ENCODE measurements at places on chromosomes 1 and 21.

DNA sequence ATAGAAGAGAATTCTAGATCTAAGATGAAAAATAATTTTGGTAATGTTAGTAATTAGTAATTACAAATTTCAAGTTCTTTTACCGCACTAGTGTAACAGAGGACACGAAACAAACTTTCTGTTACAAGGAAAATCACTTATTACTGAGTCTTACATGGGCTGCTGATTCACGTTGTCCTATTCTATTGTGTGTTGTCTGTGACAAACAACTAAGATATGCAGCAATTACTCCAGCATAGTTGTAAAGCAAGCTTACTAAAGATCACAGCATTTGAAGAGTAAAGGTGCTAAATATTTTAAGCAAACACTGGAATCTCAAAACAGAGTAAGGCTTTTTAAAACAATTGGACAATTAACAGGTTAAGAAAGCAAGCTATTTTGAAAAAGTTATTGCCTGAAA lies 502.3 kb downstream of the KCNT2 start:
- DNase-seq: no peak
- H3K4me1 ChIP-seq: no peaks in the 10 kb centered on the region
- H3K27me3 ChIP-seq: no peaks in the 10 kb centered on the region
- no peak overlapping the region for H3K27ac ChIP-seq

- H3K27ac ChIP-seq: no peak overlapping the region
- H3K27me3 ChIP-seq: peaks cover 24% of the 10 kb centered on the region
- peaks cover 9% of the 10 kb centered on the region for H3K4me1 ChIP-seq
- no peak overlapping the region for H3K4me3 ChIP-seq
- H3K36me3 ChIP-seq: no peaks in the 10 kb centered on the region
Observed at GRCh38 chr1:150018165-150018564, 7.6 kb upstream of the OTUD7B start.

DNA sequence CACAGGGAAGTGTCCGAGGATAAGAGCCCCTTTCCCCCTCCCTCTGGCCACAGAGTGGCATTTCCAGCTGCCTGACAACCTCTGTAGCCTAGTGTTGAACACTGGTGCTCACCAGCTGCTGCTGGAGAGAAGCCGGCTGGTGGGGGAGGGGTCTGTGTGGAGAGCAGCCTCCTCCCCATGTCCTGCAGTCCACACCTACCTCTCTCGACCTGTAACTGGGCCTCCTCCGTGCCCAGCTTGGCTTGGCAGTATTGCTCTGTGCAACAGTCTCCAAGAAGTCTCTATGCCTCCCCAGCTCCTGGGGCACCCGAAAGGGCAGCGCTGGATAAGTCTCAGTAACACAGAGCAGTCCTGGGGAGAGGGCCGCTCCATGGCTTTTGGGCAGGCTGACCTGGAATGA lies 17.0 kb downstream of the PAPPA2 start:
- H3K27ac ChIP-seq: no peak overlapping the region
- H3K27me3 ChIP-seq: peaks cover 4% of the 10 kb centered on the region
- no peaks in the 10 kb centered on the region for H3K4me1 ChIP-seq
- no peaks in the 10 kb centered on the region for H3K36me3 ChIP-seq

- no peaks in the 10 kb centered on the region for H3K27me3 ChIP-seq
- peaks cover 67% of the 10 kb centered on the region for H3K36me3 ChIP-seq
- H3K4me1 ChIP-seq: no peaks in the 10 kb centered on the region
- no peak overlapping the region for H3K27ac ChIP-seq
- no peak overlapping the region for H3K4me3 ChIP-seq
Observed at GRCh38 chr1:16294219-16295212, 57.5 kb upstream of the CPLANE2 start.

GRCh38 chr1:246459221-246459620 lies 47.9 kb downstream of the SMYD3 start:
- no peaks in the 10 kb centered on the region for H3K27me3 ChIP-seq
- no peak overlapping the region for H3K4me3 ChIP-seq
- H3K4me1 ChIP-seq: peaks cover 10% of the 10 kb centered on the region
- H3K36me3 ChIP-seq: no peaks in the 10 kb centered on the region

GRCh38 chr1:47214549-47214948 lies 17.5 kb downstream of the TAL1 start:
- DNase-seq: no peak
- no peaks in the 10 kb centered on the region for H3K36me3 ChIP-seq
- peaks cover 8% of the 10 kb centered on the region for H3K27me3 ChIP-seq
- no peaks in the 10 kb centered on the region for H3K4me1 ChIP-seq
- H3K4me3 ChIP-seq: no peak overlapping the region

DNA sequence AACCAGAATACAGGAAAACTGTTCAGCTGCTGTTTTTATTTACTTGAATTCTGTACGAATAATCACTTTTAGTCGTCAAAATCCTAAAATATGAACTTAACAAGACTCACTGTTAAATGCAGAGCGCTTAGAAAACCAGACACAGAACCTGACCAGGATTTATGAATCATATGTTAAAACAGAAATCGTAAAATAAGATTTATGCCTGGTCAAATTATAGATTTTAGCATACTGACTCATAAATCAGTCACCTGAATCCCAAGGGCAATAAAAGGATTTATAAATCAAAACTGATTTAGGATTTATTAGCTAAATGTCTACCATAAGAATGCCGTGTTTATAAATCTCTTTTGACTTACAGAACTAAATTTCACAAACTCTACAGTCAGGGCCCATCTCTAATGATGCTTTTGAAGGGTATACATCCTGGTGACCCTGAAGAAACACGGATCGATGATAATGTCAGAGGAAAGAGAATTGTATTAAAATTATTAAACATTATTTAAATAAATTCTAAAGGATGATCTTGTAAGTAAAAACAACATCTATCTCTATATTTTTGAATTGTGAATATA lies 28.8 kb downstream of the CYYR1 start:
- H3K27ac ChIP-seq: no peak overlapping the region
- no peaks in the 10 kb centered on the region for H3K4me1 ChIP-seq
- H3K36me3 ChIP-seq: no peaks in the 10 kb centered on the region
- H3K27me3 ChIP-seq: no peaks in the 10 kb centered on the region

Measured in activated B cell treated with CpG ODN at 0.5 μM for 24 hours (primary cell).